ENCODE measurements at places on chromosomes 13 and 19. TPM values are rescaled to one million over a fixed set of nuclear protein-coding genes. Genes with fewer than 3 reads are reported as not detected.

PLPP2 gene
- 11.8 TPM for total RNA-seq

BCAM gene
- total RNA-seq, result 34.3 TPM

ZNF426 gene
- total RNA-seq, result 28.7 TPM

DNA sequence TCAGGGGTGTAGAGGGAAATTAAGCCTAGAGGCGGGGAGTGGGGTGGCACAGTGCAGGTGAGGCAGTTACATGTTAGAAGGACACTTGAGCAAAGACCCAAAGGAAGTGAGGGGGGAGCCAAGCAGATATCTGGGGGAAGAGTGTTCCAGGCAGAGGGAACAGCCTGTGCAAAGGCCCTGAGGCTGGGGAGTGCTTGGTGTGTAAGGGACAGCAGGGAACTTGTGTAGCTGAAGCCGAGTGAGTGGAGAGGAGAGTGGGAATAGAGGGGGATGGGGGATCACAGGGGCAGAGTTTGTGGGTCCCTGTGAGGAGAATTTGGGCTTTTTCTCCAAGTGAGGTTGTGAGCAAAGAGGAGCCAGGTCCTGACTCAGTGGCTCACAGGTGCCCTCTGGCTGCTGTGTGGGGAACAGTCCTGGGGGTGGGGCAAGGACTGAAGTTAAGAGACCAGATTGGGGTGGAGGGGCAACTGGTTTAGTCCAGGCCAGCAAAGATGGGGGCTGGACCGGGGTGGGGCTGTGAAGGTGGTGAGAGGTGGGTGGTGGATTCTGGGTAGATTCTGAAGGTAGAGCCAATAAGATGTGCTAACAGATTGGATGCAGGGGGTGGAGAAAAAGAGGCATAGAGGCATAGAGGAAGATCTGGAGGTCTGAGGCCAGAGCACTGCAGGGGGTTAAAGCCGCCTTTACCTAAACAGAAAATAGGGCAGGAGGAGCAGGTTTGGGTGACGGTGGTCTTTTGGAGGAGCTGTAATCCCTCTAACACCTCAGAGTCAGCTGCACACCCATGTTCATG lies 75.3 kb downstream of the CACNA1A start:
- no peak overlapping the region for H3K4me3 ChIP-seq
- H3K27ac ChIP-seq, result no peak overlapping the region
- no peaks in the 10 kb centered on the region for H3K27me3 ChIP-seq
- peaks cover 9% of the 10 kb centered on the region for H3K4me1 ChIP-seq
- no peaks in the 10 kb centered on the region for H3K36me3 ChIP-seq

- H3K4me3 ChIP-seq, result no peak overlapping the region
- no peak overlapping the region for H3K27ac ChIP-seq
- H3K27me3 ChIP-seq, result no peaks in the 10 kb centered on the region
- DNase-seq, result no peak
- no peaks in the 10 kb centered on the region for H3K36me3 ChIP-seq
- H3K4me1 ChIP-seq, result peaks cover 7% of the 10 kb centered on the region
Measured at GRCh38 chr19:3179739-3180293, 1.2 kb downstream of the S1PR4 start.

DNA sequence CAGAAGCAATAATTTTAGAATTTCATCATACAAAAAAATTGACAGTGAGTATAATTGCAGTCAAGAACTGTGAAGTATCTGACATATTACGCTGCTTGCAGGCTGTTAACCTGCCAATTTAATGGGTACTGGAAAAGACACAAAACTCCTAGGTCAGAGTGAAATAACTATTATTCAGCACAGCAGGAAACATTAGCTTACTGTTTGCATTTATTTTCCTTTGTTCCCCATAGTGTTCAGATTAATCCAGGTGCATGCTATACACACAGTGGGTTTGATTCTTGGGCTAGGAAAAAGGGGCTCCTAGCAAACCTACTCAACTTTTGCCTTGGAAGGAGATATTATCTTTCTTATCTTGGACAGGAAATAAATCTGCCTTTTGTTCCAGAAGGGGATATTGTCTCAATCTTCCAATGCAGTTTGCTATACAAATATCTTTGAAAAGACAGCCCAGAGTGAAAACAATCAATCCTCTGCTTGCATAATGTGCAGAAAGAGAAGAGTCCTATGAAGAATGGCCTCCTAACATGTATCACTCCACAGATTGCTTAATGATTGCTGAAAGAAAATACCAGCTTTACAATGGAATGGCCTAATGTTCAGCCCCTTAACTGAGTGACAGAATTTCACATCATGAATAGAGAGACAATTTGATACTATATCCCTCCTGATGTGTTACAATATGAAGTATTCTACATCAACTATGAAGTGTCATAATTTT lies 443.4 kb downstream of the TBC1D4 start:
- no peaks in the 10 kb centered on the region for H3K36me3 ChIP-seq
- DNase-seq, result no peak
- no peaks in the 10 kb centered on the region for H3K27me3 ChIP-seq
- no peaks in the 10 kb centered on the region for H3K4me1 ChIP-seq
- H3K27ac ChIP-seq, result no peak overlapping the region
- H3K4me3 ChIP-seq, result no peak overlapping the region

GRCh38 chr19:1618157-1619093 lies 13.2 kb upstream of the UQCR11 start:
- H3K27ac ChIP-seq, result no peak overlapping the region
- H3K4me1 ChIP-seq, result no peaks in the 10 kb centered on the region
- no peaks in the 10 kb centered on the region for H3K27me3 ChIP-seq
- peaks cover 93% of the 10 kb centered on the region for H3K36me3 ChIP-seq
- no peak for DNase-seq
- no peak overlapping the region for H3K4me3 ChIP-seq

Data from spinal cord (tissue), 10 donors.